ENCODE measurements at places on chromosomes 6 and 20. TPM values are rescaled to one million over a fixed set of nuclear protein-coding genes. Genes with fewer than 3 reads are reported as not detected.

GRCh38 chr6:8100159-8100854 is 2.0 kb downstream of the EEF1E1 start:
- peaks cover 10% of the 10 kb centered on the region for H3K4me1 ChIP-seq
- H3K27ac ChIP-seq, result no peak overlapping the region
- peaks cover 16% of the 10 kb centered on the region for H3K36me3 ChIP-seq
- no peaks in the 10 kb centered on the region for H3K27me3 ChIP-seq
- no peak for DNase-seq
- H3K4me3 ChIP-seq, result no peak overlapping the region

The MCHR2 gene
- total RNA-seq, result not detected

The SEL1L2 gene
- not detected for total RNA-seq

GRCh38 chr6:24979176-24979575 is 43.4 kb upstream of the RIPOR2 start:
- no peaks in the 10 kb centered on the region for H3K36me3 ChIP-seq
- DNase-seq, result no peak
- no peaks in the 10 kb centered on the region for H3K27me3 ChIP-seq
- no peak overlapping the region for H3K4me3 ChIP-seq
- H3K27ac ChIP-seq, result no peak overlapping the region

GRCh38 chr6:144619966-144620365 is 334.8 kb downstream of the UTRN start:
- H3K27ac ChIP-seq, result no peak overlapping the region
- no peak overlapping the region for H3K4me3 ChIP-seq
- H3K36me3 ChIP-seq, result no peaks in the 10 kb centered on the region
- H3K4me1 ChIP-seq, result no peaks in the 10 kb centered on the region
- H3K27me3 ChIP-seq, result no peaks in the 10 kb centered on the region

Measured in thymus (tissue), 14 donors.